Transverse colon (tissue), 4 donors: ENCODE measurements at places on chromosomes 6 and 20. TPM values are rescaled to one million over a fixed set of nuclear protein-coding genes. Genes with fewer than 3 reads are reported as not detected.

- peak; percentile 15 for DNase-seq
Observed at GRCh38 chr6:16635810-16636602, 125.3 kb downstream of the ATXN1 start.

DNA sequence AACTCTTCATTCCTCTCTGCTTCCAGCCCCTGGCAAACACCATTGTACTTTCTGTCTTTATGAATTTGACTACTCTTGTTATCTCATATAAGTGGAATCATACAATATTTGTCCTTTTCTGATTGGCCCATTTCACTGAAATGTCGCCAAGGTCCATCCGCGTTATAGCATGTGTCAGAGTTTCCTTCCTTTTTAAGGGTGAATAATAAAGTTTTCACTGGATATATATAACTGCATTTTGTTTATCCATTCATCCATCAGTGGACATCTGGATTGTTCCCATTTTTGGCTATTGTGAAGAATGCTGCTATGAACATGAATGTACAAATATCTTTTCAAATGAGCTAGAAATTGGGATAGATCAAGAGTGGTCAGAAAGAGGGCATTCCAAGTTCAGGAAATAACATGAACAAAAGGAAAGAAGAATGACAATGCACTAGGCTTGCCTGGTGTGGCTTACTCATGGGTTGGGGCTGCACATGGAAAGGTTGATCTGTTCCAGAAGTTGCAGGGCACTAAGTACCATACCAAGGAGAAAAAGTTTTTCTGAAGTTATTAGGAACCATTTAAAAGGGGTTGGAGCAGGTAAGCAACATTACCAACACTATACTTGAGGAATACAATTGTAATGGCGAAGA lies 10.0 kb upstream of the L3MBTL3 start:
- no peak for DNase-seq

DNA sequence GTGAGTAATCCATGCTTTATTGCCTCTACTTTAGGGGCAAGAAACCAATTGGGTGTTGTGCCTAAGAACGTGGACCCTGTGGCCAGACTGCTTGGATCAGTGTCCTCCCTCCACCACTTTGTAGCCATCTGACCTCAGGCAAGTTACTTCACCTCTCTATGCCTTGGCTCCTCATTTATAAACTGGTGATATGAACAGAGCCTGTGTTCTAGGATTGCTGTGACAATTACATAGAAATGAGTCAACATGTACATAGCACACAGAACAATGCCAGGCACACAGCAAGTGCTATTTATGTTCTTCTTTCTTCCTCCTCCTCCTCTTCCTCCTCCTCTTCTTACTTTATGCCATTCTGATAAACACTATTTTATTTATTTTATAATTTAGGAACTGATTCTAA lies 339.4 kb downstream of the CD83 start:
- no peak for DNase-seq

DNA sequence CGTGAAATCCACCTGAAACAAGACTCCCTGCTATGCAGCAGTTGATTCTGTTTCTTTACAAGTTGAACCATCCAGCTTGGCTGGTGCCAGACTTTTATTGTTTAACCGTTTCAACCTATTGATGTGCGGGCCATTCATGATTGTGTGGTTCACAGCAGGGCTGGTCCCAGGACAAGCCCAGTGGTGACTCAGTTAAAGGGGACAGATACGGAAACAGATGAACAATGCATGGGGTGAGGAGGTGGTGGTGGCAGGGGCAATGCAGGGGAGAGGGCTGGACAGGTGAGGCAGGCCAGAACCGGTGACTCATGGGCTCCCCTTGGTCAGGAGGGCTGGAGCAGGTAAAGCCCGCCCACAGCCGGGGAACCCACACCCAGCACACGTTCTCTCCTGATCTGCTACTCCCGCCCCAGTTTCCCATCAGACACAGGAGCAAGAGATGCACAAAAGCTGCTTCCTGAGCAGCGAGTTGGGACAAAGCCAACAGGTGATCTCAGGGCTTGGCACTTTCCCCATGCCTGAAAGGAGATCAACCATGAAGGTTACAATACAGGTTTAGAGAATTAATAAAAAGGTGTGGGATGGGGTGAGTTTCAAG lies 232.2 kb downstream of the LY86 start:
- peak; percentile 82 for DNase-seq

DNA sequence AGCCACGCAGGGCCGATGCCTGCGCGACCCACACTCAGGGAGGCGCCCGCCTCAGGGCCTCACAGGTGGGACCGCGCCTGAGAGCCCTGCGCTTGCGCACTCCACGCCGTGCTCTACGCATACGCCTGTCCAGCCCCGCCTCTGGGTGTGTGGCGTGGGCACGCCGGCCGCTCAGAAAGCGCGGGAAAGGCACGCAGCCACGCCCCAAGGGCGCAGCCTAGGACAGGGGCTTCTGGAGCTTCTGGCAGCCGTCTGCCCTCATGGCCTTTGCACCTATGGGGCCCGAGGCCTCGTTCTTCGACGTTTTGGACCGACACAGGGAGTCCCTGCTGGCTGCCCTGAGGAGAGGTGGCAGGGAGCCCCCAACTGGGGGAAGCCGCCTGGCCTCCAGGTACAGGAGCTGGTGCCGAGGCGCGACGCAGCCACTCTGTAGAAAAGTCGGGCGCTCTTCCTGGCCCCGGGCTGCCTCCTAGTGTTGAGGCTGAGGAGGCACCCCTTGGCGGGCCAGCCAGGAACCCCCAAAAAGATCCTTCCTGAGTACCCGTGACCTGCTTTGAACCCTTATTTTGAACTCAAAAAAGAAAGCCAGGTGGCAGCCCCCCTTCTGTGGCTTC lies at the start of gene SPO11:
TSS of gene SPO11 (plus strand) at position 196 of the 614 bp plus-strand sequence. CDS start at position 261, 65 bp downstream.
- DNase-seq = no peak

DNA sequence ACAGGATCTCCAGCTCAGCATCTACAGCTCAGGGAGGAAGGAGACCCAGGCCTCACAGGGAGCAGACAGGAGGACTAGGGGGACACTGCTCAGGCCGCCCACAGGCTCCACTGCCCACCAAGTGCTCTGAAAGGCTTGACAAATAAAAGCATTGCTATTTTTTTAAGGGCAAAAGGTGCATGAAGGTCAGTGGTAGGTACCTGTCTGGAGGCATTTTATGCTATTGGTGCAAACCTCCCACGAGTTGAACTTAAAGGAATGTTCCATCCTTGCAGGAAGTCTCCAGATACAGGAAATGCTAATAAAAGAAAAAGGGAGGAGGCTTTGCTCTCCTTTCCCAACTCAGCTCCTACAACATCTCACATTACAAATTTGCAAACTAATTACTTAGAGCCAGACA lies 228.1 kb downstream of the FOXC1 start:
- DNase-seq = no peak

GRCh38 chr6:167973148-167973885 lies 24.2 kb upstream of the KIF25 start:
- no peak for DNase-seq

GRCh38 chr6:36065916-36066315 lies 38.3 kb downstream of the MAPK14 start:
- DNase-seq = no peak

DNA sequence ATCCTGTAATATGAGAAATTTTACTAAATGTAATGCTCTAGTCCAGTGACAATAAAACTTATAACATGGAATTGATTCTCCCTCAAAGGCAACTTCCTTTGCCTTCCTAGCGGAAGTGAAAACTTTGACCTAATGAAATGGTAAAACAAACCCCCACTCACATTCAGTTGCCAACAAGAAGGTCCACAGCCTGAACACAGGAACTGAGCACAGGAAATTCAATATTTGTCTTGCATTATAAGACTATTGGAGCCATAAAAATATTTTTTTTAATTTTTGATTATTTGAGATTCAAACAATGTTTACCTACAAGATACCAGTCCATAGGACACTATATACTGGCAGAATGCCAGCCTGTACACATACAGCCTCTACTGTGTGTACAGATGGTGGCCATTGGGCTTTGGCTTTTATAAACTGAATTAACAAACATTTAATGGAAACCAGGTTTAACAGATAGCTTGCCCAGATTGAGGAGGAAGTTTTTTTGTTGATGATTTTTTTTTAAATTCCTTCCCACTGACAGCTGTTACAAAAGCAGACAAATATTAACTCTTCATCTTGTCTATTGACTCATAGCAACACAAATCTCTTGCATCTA lies 481.5 kb upstream of the JAG1 start:
- DNase-seq = no peak

GRCh38 chr20:56826306-56826704 lies 197.2 kb downstream of the TFAP2C start:
- no peak for DNase-seq

GRCh38 chr6:132147530-132148011 lies 196.4 kb upstream of the CCN2 start:
- no peak for DNase-seq

- DNase-seq = no peak
Observed at GRCh38 chr6:53746442-53747103, 48.2 kb upstream of the LRRC1 start.

DNA sequence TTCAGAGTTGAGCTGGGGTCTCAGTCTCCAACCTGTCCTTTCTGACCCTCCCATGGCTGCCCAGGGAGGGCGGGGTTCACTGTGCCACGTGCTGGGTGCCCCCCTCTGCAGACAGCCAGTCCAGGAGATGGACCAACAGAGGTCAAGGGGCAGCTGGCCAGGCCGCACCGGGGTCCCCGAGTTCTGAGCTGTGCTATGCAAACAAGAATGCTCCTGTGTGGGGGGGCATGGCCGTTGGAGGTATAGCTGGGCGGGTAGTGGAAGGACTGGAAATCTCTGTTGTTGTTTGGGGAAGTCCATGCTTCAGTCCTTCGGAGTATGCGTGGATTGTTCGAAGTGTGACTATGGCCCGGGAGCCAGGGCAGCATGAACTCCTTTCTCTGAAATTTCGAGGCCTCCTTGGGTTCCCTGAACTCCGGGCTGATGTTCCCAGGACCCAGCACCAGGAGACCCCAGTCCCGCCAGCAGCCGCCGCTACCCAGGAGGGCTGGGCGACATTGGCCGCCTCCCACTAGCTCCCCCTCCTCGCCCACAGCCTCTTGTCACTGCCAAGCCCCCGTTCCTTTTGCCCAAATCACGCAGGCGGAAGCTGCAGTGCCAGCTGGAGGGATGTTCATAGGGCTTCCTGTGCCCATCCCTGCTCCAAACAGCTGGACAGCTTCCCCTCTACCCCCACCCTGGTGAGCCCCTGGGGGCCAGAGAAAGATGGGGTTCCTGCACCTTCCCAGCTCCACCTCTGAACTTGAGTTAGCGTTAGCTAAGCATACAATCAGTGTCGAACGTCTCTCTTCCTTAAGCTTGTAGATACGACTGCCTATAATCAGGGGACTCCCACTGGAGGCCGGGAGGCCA lies 126.6 kb downstream of the TAF4 start:
- DNase-seq = no peak

DNA sequence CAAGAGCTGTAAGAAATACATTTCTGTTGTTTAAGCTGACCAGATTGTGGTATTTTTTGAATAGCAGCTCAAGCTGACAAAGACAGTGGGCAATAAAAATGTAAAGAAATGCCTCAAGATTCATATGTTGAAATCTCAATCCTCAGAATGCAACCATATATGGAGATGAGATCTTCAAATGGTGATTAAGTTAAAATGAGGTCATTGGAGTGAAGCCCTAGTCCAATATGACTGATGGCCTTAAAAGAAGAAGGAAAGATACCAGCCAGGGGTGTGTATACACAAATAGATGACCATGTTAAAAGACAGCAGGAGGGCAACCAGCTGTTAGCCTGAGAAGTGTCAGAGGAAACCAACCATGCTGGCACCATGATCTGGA lies 7.1 kb upstream of the DDO start:
- DNase-seq = no peak

DNA sequence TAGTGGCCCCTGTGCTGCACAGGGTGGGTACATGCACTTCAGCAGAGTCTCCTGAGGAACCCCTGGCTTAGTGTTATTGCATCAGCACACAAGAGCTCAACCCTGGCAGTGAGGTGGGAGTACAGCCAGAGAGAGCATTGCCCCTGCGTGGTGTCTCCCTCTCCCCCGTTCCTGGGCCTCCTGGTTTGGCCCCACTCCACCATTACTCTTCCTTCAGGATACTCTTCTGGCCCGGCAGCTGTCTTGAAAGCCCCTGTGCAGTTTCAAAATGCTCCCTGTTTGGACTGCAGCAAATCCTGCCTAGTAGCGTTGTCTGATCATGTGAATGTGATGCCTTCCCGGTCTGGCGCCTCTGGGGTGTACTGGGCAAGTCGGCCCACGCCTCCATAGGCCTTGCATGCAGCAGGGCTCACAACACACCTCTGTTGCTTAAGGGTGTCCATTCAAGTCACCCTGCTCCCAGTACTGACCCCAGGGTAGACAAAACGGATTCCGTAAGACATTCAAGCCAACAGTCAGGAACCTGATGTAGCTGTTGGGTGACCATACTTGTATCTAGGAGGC lies 32.1 kb downstream of the TXNDC5 start:
- DNase-seq = no peak

- no peak for DNase-seq
Observed at GRCh38 chr6:75268121-75268987, 16.2 kb downstream of the TMEM30A start.

GRCh38 chr6:126804332-126805064 lies 314.0 kb upstream of the RSPO3 start:
- no peak for DNase-seq

- DNase-seq = no peak
Observed at GRCh38 chr6:29796026-29796425, 31.6 kb upstream of the HLA-G start.

DNA sequence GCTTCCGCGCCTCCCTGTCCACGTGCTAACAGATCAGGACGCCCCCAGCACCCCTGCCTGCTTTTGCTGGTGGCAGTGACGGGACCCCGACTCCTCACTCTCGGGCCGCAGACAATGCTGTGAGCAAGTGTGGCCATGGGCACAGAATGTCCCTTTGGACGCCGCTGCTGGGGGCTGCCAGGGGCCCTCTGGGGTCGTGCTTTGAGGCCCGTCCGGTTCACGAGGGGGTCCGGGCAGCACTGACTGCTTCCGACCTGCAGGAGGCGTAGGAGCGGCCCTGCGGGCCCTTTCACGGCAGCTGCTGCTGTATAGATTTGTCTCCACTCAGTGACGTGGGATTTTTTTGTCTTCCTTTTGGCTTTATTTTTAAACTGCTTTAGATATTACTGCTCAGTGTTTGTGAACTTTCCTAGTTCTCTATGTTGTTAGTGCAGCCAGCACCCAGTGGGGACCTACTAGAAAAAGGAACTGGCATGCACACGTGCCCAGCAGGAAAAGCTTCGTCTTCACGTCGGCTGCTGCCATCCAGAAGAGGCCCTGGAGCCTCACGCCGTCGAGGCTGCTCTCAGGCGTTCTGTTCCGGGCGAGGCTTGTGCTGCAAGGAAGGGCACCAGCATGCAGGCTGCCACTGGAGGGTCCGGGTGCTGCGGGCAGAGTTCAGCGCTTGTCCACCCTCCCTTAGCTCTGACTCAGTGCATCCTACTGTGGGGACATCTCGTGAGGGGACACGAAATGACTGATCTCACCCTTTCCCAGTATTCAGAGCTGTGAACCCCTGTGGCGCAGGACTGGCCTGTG lies 21.7 kb downstream of the UCKL1 start:
- DNase-seq = no peak

The PRICKLE4 gene
- total RNA-seq = 52.0 TPM

The NNAT gene
- total RNA-seq = 11.3 TPM

The SGK2 gene
- total RNA-seq = 125 TPM

The SRSF6 gene
- 78.6 TPM for total RNA-seq

The FAM217A gene
- total RNA-seq = not detected

The PLG gene
- not detected for total RNA-seq

The GSTA3 gene
- not detected for total RNA-seq

The TRIM10 gene
- 4.6 TPM for total RNA-seq

The CEP85L gene
- 9.5 TPM for total RNA-seq

The PKIB gene
- 109 TPM for total RNA-seq
